Effector CD4-positive, alpha-beta T cell (primary cell): ENCODE measurements at places on chromosomes 16 and 17.

- DNase-seq, result no peak
Measured at GRCh38 chr16:79970551-79971236, 370.2 kb upstream of the MAF start.

DNA sequence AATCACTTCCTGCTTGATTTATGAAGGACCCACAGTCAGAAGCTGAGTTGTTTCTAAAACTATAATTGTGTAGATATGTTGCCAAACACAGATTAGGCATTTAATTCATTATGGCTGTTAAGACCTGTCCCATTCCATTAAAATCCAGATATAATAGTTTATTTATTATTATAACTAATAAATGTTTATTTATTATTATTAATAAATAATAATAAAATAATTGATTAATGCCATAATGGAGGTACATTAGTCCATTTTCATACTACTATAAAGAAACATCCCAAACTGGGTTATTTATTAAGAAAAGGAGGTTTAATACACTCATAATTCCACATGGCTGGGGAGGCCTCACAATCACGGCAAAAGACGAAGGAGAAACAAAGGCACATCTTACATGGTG, 1240.9 kb downstream of the CDH11 start:
- no peak for DNase-seq

GRCh38 chr17:75707079-75707571, 14.1 kb upstream of the ITGB4 start:
- DNase-seq, result no peak

DNA sequence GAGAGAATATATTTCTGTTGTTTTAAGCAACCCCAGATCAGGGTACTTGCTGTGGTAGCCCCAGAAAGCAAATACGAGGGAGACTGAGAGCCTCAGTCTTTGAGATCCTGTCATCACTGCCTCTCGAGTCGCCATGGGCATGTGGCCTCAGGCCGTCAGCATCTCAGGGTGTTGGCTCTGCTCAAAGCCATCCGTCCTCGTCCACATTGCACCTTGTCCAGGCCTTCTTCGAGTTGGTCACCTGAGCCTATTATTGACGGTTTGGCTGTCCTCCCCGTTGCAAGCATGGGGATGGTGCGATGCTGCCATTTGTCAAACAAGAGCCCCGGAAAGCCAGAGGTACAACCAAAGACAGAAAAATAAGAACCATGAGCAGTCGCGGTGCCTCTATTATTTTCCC, 136.9 kb downstream of the IRF8 start:
- no peak for DNase-seq

GRCh38 chr17:9522074-9522473, 53.5 kb downstream of the STX8 start:
- DNase-seq, result no peak

GRCh38 chr16:57791893-57792461, 10.3 kb downstream of the KIFC3 start:
- no peak for DNase-seq

DNA sequence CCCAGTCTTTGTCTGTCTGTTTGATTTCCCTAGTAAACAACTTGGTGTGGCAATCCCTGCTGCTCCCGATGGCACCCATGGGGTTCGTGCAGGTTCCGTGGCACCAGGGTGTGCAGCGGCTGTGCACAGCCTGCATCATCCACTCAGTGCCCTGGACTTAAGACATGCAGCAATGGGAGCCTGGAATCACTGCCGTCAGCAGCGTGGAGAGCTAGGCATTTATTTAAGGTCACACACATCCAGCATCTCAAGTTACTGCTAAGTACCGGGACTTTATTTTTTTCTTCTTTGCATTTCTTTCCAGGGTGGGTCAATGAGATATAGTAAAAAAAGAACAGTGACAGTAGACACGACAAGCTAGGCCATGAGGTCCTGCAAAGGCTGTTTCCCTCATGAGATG, 2.8 kb downstream of the DHRS7C start:
- no peak for DNase-seq

DNA sequence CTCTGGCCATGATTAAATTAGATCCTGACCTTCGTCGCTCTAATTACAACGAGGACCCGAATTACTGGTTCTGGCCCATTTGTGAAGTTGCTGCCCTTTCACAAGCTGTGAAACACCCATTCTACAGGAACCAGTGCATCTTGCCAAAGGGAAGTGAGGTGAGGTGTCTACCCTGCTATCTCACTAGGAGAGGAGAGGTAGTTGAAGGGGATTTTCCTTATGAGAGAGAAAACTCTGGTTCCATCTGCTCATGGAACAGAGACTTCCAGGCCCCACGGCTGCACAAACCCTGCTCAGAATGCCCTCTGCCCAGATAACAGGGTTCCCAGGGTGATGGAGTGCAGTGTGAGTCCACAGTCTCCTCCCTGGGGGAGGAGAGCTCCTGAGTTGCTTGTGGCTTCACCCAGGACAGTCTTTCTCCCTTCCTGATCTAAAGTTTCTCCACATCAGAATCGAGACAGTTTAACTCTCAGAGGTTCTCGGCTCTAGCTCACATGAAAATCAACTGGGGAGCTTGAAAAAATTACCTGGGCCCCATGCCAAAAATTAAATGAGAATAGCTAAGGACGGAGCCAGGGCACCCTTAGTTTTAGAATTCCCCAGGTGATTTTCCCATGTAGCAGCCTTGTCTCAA, 7.8 kb upstream of the SSTR2 start:
- no peak for DNase-seq

DNA sequence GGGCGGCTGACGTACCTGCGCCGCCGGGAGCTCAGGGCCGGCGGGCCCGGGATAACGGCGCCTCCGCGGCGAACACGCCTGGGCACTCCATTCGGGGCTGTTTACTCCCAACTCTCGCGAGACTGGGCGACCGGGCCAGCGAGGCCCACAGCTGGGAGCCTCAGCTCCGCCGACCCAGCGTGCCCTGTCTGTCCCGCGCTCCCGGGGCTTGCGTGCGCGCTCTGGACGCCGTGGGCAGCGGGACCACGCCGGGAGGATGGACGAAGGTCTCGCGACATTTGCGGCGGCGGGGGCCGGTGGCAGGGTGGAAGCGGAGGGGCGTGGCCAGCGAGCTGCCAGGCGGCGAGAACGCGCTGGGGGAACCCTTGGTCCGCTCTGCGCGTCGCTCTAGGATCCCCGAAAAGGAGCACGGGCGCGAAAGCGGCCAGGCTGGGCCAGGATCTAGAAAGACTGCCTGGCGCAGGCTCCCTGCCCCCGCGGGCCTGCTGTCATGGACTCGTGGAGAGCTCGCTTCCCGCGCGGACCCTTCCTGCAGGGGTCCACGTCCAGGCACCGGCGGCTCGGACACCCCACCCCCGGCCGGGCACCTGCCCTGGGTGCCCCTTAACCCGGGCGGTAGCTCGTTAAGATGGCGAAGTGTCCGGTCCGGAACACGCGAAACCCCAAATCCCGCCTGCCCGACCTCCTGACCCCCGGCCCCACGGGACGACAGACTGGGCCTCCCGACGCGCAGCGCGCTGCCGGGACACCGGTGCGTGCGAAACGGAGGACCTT, at the start of gene MBTPS1:
Gene MBTPS1 (minus strand): TSS at position 223 of the 774 bp plus-strand sequence. CDS start 15,159 bp downstream, outside the sequence.
- DNase-seq, result peak; percentile 97

DNA sequence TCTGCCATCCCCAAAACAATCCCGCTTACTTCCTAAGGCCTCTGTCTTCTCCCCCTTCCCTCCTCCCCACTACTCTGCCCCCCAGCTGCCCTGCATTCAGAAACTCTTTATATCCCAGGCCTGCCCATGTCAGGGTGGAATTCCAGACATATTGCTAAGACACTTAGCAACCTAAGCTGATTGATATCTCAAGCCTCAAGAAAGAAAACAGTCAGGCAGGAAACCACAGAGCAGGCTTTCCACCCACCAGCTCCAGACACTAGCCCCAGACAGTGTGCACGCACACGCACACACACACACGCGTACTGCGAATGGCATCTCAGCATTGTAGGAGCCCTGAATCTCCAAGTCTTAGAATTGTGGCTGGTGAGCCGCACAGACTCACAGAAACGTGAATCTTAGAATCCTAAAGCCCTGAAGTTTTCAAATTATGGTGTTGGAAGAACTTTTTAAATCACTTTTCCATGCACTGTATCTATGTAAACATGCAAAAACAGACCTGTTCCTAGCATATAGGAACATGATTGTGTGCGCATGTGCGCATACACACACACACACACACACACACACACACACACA, 8.8 kb upstream of the LPCAT2 start:
- no peak for DNase-seq

- DNase-seq, result no peak
Measured at GRCh38 chr17:1511756-1512321, 4.6 kb downstream of the INPP5K start.

- no peak for DNase-seq
Measured at GRCh38 chr17:82152114-82152513, 54.1 kb upstream of the FASN start.

- DNase-seq, result no peak
Measured at GRCh38 chr17:78342449-78343186, 17.3 kb downstream of the SOCS3 start.

GRCh38 chr17:6969323-6969726, 26.5 kb upstream of the ALOX12 start:
- DNase-seq, result no peak

GRCh38 chr17:35612924-35613521, 25.9 kb downstream of the AP2B1 start:
- DNase-seq, result no peak

- no peak for DNase-seq
Measured at GRCh38 chr16:66693149-66693548, 3.4 kb downstream of the CMTM4 start.

DNA sequence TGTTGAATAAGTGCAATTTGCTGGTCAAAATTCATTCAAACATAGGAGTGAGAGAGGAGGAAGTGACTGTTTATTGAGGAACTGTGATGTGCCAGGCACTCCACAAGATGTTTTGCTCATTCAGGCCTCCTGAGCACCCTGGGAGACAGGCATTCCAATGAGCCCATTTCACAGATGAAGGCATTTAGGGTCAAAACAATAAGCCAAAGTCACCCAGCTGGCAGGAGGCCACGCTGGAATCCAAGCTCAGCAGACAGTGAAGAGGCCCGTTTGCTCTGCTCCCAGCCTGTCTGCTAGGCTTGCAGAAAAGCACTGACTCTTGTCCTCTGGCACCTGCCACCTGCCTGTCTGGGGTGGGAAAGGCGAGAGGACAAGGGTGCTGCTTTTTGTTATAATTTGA, 10.1 kb upstream of the SLC25A39 start:
- no peak for DNase-seq
